H7 (cell line): ENCODE measurements at places on chromosomes 5 and 9. TPM values are rescaled to one million over a fixed set of nuclear protein-coding genes. Genes with fewer than 3 reads are reported as not detected.

GRCh38 chr5:145056800-145057199 is 778.3 kb downstream of the PRELID2 start:
- DNase-seq = no peak

- DNase-seq = no peak
Measured at GRCh38 chr5:127343866-127344265, 53.3 kb downstream of the MEGF10 start.

Gene ZNG1A
- 9.4 and 11.2 TPM in 2 replicates for total RNA-seq

Gene TYRP1
- 0.26 and 0.59 TPM in 2 replicates for total RNA-seq

Gene C9
- total RNA-seq = not detected in 2 replicates

DNA sequence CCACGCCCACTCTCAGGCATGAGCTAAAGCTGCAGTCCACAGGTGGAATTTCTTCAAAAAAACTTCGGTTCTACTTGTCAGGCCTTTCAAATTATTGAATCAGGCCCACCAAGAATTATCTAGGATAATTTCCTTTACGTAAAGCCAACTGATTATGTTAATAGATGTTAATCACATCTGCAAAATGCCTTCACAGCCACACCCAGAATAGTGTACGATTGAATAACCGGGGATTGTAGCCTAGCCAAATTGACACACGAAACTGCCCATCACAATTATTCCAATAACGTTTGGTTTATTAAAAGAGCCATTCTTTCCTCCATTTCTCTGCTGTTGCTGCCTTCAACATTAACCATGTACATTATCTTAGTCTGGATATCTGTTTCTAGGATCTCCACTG is 148.7 kb downstream of the NR3C1 start:
- no peak for DNase-seq

Gene ZNF79
- total RNA-seq = 5.3 and 6.5 TPM in 2 replicates

Gene ROPN1L
- total RNA-seq = 0.26 TPM in 1 of 2 replicates, not detected in the other

- DNase-seq = peak; percentile 67
Measured at GRCh38 chr9:136090056-136090735, 4.9 kb downstream of the NACC2 start.

- DNase-seq = no peak
Measured at GRCh38 chr9:112364761-112365160, 15.1 kb upstream of the HSDL2 start.

DNA sequence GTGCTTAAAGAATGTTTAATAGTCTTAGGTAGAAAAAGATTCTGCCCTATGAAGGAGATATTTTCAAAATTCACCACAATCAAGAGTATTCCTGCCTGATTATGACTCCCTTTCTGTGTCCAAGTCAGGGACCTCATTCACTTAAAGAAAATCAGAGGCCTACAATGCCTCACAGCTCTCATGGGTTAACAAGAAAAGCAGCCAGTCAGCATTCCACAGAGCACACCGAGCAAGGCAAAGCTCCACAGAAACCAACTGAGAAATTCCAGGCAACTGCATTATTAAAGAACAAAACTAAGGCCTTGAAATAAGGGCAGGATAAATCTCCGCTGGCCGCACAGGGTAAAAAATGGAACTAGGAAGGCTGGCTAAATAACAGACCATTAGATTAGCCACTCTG is 161.1 kb downstream of the TARS1 start:
- DNase-seq = no peak

- peak; percentile 71 for DNase-seq
Measured at GRCh38 chr9:128020692-128021091, 39.9 kb upstream of the EEIG1 start.

DNA sequence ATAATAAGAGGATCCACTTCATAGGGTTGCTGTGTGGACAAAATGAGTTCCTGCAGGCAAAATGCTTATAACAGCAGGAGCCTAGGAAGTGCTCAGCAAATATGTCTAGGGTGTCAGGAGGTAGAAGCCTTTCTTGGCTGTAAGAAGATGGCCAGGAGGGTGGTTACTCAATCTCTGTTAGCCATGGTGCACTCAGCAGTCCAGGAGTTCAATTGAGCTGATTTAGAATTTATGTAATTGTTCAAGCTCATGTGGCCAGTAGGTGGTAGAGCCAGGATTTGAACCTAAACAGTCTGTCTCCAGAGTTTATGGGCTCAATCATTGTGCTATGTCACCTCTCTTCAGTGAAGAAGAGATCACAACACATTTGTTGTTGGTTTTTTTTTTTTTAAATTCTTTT is 381.2 kb downstream of the KIF4B start:
- no peak for DNase-seq

Gene SLC6A3
- total RNA-seq = 0.07 TPM in 2 replicates

GRCh38 chr9:129323999-129324553 is 146.0 kb upstream of the IER5L start:
- DNase-seq = no peak

DNA sequence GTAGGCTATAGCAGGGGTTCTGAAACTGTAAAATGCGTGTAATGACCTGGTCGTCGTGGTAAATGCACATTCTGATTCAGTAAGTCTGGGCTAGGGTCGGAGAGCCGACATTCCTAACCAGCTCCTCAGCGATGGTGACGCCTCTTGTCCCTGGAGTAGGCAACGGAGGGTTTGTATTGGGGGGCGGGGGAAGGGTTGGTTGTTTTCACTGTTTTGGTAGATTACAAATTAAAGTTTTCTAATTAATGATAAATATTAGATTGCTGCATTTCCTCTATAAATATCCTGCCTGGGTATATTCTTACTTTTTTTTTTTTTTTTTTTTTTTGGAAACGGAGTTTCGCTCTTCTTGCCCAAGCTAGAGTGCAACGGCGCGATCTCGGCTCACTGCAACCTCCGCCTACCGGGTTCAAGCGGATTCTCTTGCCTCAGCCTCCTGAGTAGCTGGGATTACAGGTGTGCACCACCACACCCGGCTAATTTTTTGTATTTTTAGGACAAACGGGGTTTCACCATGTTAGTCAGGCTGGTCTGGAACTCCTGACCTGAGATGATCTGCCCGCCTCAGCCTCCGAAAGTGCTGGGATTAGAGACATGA is 566 bp upstream of the ALDH7A1 start:
- DNase-seq = no peak

DNA sequence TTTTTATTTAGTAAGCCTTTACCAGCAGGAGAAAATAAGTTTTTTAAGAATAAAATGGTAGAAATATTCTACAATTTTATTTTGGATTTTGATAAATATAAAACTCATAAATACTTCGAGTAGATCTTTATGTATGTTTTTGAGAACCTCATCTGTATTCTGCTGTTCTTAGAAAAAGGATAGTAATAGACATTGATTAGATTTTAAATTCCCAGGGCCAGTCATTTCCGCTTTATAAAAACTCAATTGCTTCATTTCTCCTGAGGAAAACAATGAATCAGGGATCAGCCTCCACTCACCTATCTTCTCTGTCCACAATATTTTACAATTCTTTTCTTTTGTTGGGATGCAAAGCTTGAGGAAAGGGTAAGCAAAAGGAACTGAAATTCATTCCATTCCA is 1983.5 kb upstream of the C9orf72 start:
- DNase-seq = no peak

Gene SHISAL2B
- total RNA-seq = 15.4 and 22.5 TPM in 2 replicates

- no peak for DNase-seq
Measured at GRCh38 chr9:80242022-80242421, 670.3 kb downstream of the TLE4 start.
